ENCODE measurements at places on chromosomes 6 and 20. TPM values are rescaled to one million over a fixed set of nuclear protein-coding genes. Genes with fewer than 3 reads are reported as not detected.

DNA sequence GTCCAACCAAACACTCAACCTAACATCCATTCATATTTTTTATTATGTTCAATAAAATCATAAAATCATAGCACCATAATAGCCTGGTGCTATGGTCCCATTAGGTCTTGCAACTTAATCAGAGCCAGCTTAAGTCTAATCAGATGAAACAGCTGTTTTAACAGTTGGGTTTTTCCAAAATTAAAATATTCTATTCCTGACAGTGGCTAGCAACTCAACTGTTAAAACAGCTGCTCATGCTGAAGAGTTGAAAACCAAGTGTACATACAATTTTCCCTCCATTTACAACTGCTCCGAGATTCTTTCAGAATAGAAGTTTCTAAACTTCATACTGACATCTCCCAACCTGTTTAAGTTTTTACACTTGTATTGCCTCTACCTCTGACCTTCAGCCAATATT, 89.5 kb downstream of the UBE3D start:
- no peaks in the 10 kb centered on the region for H3K27me3 ChIP-seq
- no peak overlapping the region for H3K4me3 ChIP-seq
- H3K36me3 ChIP-seq: no peaks in the 10 kb centered on the region
- DNase-seq: no peak

- no peak overlapping the region for H3K4me3 ChIP-seq
- H3K27me3 ChIP-seq: no peaks in the 10 kb centered on the region
- no peak for DNase-seq
Observed at GRCh38 chr20:47985092-47985850, 200.0 kb upstream of the SULF2 start.

- no peaks in the 10 kb centered on the region for H3K27me3 ChIP-seq
- H3K4me1 ChIP-seq: peaks cover 36% of the 10 kb centered on the region
- peak overlapping the region; percentile 74 for H3K27ac ChIP-seq
- H3K4me3 ChIP-seq: no peak overlapping the region
- H3K36me3 ChIP-seq: no peaks in the 10 kb centered on the region
Observed at GRCh38 chr20:17895641-17896171, 72.9 kb downstream of the SNX5 start.

Gene PRSS35
- under 0.01 TPM for total RNA-seq

DNA sequence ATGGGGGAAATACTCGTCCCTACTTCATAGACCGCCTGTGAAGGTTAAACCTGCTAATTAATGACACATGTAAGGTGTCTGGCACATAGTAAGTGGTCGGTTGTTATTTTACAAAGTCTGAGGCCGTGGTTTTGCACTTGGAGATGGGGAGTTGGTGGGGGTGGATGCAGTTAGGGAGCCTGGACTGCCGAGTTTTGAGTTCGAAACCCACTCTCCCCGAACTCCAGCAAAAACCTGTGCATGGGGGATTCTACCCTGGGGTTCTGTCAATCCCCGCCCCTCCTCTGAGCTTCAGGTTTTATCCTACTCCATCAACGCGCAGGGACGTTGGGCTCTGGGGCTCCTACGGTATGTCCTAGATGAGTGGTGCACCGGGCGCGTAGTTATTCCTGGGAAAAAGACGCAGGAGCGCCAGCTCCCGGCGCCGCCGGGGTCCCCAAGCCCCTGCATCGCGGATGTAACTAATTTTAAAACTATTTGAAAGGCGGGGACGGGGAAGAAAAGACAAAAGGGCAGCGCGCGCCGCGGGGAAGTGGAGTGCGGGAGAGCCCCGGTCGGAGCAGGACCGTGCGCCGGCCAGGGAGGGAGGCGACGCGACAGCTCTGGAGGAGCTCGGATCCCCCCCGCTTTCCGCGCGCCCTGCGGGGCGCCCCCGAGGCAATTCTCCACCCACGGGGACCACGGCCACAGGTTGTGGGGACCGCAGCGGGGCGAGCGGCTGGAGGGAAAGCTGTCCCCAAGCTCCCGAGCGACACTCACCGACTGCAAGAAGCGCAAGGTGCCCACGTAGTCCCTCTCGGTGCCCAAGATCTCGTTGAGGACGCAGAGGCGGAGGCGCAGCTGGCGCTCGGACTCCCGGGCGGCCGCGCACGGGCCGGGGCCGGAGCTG, 672 bp downstream of the PREX1 start:
- DNase-seq: no peak
- peak overlapping the region; percentile 65 for H3K4me3 ChIP-seq
- H3K36me3 ChIP-seq: no peaks in the 10 kb centered on the region
- H3K4me1 ChIP-seq: peaks cover 7% of the 10 kb centered on the region
- peak overlapping the region; percentile 29 for H3K27ac ChIP-seq
- H3K27me3 ChIP-seq: no peaks in the 10 kb centered on the region

Gene SNAI1
- total RNA-seq: 0.28 TPM

- no peaks in the 10 kb centered on the region for H3K36me3 ChIP-seq
- H3K27ac ChIP-seq: no peak overlapping the region
- H3K4me3 ChIP-seq: no peak overlapping the region
Observed at GRCh38 chr6:63790334-63790733, 154.7 kb downstream of the PHF3 start.

Gene TRIM15
- total RNA-seq: 1.6 TPM

DNA sequence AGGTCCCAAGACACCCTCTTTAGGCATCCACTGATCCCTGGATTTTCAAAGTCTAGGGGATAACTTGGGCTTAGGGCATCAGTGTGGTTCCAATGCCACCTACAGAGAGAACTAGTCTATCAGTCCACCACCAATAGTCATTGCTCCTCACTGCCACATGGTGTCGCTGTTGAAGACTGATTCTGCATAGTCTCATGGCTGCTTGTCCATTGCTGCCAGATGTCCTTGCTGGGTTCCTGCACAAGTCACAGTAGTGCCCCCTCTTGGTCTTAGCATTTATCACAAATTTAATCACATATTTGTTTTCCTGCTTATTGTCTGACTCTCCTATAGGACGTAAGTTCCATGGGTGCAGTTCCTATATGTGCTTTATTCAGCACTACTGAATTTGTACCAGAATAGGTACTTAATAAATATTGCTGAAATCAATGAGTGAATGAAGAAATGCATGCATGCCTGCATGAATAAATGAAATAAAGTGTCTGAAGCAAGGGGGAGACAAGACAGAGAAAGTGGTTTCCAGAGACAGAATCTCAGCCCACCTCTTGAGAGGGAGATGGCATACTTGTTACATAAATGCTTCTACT, 45.9 kb upstream of the RALY start:
- H3K4me3 ChIP-seq: no peak overlapping the region
- H3K27ac ChIP-seq: no peak overlapping the region
- no peaks in the 10 kb centered on the region for H3K4me1 ChIP-seq
- no peaks in the 10 kb centered on the region for H3K27me3 ChIP-seq

- DNase-seq: no peak
- no peaks in the 10 kb centered on the region for H3K36me3 ChIP-seq
Observed at GRCh38 chr6:129719692-129720091, 9.7 kb upstream of the ARHGAP18 start.

- H3K27me3 ChIP-seq: peaks cover 3% of the 10 kb centered on the region
- peaks cover 15% of the 10 kb centered on the region for H3K4me1 ChIP-seq
- no peaks in the 10 kb centered on the region for H3K36me3 ChIP-seq
Observed at GRCh38 chr6:36838896-36839748, at the start of gene CPNE5. CPNE5 (minus strand) TSS chr6:36839444; CDS start chr6:36839377, 67 bp downstream.

DNA sequence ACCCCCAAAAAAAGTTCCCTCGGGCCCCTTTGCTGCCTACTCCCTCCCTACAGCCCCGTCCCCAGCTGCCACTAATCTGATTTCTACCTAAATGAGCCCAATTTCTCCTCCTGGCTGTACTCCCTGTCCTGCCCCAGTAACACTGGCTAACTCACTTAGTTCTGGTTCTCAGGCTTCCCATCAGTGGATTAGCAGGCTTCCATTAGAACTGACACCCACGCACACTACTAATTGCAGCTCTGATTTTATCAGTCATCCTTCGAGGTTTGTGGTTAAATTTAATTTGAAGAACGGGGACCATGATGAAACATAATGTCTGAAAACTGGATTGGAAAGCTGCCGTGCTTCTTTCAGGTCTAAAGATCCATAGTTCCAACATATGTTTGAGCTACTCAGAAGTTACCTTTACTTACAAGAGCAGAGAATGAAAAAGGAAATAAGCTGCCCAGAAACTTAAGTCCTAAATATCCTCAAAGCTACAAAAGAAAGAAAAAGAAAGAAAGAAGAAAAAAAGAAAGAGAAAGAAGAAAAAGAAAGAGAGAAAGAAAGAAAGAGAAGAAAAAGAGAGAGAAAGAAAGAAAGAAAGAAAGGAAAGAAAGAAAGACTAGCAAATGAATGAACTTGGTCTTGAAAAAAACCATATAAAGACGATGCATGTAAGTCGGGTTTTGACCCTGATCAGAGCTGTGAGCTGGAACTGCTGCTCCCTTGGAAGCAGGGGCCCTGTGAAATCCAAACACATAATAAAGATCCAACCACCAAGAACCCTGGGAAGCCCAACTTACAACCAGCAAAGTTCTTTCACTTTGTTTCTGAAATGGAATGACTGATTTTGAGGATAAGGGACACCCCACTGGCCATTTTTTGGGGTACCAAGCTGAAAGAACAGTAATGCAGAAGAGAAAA, 51.7 kb downstream of the CNKSR3 start:
- H3K36me3 ChIP-seq: no peaks in the 10 kb centered on the region
- H3K27me3 ChIP-seq: no peaks in the 10 kb centered on the region
- no peak for DNase-seq

Gene CBLN4
- 0.42 TPM for total RNA-seq

DNA sequence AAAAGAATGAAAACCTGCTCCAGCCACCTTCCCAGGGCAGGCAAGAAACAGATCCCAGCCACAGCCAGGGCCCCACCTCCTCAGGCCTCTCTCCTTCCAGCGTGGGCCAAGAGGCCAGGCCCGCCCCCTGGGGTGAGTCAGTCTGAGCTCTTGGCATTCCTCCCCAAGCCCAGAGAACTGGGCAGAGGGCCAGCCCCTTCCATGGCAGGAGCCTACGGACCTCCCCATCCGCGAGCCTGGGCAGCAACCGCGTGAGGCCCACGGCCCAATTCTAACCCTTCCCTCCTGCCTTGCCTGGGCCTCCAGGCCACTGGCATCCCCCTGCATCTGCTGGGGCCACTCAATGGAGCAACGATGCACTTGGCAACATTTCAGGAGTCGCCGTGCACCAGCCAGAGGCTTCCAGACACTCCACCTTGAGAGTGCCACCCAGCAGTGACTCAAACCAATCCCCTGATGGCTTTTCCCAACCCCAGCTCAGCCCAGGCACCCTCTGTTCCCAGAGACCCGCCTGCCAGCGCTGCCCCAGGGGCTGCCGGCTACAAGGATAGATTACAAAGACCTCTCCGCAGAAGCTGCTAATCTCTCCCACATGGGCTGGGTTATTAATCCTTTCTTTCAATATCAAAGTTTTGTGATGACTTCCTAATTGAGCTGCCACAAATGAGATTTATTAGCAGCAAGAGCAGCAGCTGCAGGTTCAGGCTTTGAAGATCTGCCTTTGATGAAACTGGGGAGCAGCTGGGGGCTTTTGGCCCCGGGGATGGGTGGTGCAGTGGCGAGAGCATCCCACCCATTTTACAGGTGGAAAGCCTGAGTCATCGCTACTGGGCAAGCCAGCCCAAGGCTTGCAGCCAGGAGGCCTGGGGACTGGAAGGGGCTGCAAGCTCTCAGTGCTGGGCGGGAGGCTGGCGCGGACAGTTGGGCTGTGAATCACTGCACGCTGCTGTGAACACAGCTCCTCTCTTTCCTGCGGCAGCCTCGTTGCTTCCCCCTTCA, 85.7 kb downstream of the NFATC2 start:
- DNase-seq: peak; percentile 57
- peaks cover 5% of the 10 kb centered on the region for H3K4me1 ChIP-seq
- H3K27ac ChIP-seq: no peak overlapping the region
- H3K27me3 ChIP-seq: no peaks in the 10 kb centered on the region
- no peak overlapping the region for H3K4me3 ChIP-seq
- H3K36me3 ChIP-seq: peaks cover 5% of the 10 kb centered on the region

Gene NMBR
- total RNA-seq: not detected

- no peak for DNase-seq
- peaks cover 3% of the 10 kb centered on the region for H3K4me1 ChIP-seq
- H3K27ac ChIP-seq: no peak overlapping the region
- H3K36me3 ChIP-seq: no peaks in the 10 kb centered on the region
Observed at GRCh38 chr6:71012866-71013469, 56.1 kb upstream of the B3GAT2 start.

GRCh38 chr20:2767768-2768631, 32.4 kb downstream of the CPXM1 start:
- H3K4me1 ChIP-seq: peaks cover 5% of the 10 kb centered on the region
- H3K4me3 ChIP-seq: no peak overlapping the region
- H3K27me3 ChIP-seq: no peaks in the 10 kb centered on the region
- DNase-seq: no peak
- no peak overlapping the region for H3K27ac ChIP-seq
- H3K36me3 ChIP-seq: no peaks in the 10 kb centered on the region

Gene CYP39A1
- 10.8 TPM for total RNA-seq

Gene ITPA
- total RNA-seq: 14.4 TPM

Gene TAGAP
- total RNA-seq: 1.5 TPM

- no peaks in the 10 kb centered on the region for H3K27me3 ChIP-seq
- DNase-seq: no peak
- H3K27ac ChIP-seq: no peak overlapping the region
- no peak overlapping the region for H3K4me3 ChIP-seq
Observed at GRCh38 chr20:24027229-24027628, 38.6 kb upstream of the GGTLC1 start.

DNA sequence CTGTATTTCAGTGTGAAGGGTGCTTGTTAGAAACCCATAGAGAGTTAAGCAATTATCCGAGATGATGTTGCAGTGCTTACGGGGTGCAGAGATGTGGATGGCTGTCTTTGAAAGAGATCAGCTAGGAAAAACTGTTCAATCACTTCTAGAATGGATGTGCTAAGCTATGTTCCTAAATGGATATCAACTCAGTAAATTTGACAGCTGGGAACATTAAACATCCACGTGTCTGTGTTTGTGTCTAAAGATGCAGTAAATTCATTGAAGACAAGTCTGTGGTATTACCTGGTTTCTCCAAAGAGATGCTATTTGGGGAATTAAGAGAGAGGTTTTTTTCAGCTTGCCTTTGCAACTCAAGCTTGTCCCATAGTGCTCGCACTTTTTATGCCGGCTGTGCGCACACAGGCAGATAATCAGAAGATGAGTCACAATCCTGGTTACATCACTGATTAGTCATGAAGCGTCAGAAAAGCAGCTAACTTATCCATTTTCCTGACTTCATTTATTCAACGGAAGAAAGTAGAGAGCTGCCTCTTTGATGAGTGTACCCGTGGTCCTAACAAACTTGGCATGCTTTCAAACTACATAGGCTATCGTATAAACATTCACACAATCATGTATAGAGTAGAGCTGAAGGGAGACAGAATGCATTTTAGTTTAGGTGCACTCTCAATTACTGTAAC, 691.7 kb upstream of the SLC35B3 start:
- no peaks in the 10 kb centered on the region for H3K4me1 ChIP-seq
- no peak overlapping the region for H3K4me3 ChIP-seq
- H3K27ac ChIP-seq: no peak overlapping the region
- H3K27me3 ChIP-seq: no peaks in the 10 kb centered on the region

- no peaks in the 10 kb centered on the region for H3K36me3 ChIP-seq
- no peak overlapping the region for H3K27ac ChIP-seq
- H3K27me3 ChIP-seq: no peaks in the 10 kb centered on the region
- no peak overlapping the region for H3K4me3 ChIP-seq
- DNase-seq: no peak
- H3K4me1 ChIP-seq: no peaks in the 10 kb centered on the region
Observed at GRCh38 chr6:8389036-8389818, 46.1 kb downstream of the SLC35B3 start.
